ENCODE measurements at places on chromosomes 2 and 18.

DNA sequence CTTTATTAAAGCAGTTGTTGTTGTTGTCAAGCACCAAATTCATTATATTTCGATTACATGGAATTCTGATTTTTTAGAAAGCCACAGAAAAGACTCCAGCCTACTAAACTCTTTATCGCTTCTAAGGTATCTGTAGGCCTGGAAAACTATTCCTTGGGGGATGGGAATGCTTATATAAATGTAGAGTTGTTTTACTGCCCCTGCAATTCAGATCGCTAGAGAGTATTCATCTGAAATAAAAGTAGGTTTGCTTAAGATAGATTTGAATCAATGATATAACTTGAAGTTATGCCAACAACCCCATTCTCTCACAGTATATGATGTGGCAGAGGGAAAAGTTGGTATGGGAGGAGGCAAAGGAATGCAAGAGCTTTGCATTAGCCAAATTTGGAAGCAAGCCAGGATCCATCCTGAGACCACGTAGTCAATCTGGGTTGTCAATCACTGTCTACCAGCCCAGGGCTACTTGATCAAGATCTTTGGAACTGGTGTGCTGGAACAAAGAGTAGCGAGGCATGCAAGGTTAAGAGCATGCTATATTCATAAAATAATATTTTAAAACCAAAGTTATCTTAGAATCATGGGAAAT is 95.9 kb downstream of the LYPD6B start:
- DNase-seq = no peak

DNA sequence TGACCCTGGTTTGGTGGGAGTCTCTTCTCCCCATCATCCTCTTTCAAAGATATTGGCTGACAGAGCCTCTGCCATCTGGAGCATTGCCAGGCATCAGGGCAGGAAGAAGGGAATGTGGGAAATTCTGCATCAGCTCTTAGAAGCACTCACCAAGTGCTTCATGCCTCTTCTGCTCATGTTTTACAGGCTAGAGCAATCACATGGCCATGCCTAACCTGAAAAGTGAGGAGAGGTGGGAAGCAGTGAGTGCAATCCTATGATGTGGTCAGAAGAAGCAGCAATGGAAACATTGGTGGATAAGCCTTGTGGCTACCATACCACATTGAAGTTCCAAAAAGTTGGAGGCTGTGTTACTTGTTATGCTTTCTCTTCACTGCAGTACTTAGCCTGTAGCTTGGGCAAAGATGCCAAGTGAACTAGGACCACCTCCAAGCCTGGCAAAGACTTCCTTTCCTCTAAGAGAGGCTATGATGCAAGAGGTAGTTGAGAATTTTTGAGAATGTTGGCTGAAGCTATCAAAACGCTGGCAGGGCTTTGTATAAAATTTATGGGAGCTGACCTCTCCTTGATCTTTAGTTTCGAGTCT is 64.1 kb downstream of the BCL2L11 start:
- DNase-seq = no peak

- no peak for DNase-seq
These were observed 179.7 kb upstream of the SH3BP4 start for GRCh38 chr2:234771980-234772732.

DNA sequence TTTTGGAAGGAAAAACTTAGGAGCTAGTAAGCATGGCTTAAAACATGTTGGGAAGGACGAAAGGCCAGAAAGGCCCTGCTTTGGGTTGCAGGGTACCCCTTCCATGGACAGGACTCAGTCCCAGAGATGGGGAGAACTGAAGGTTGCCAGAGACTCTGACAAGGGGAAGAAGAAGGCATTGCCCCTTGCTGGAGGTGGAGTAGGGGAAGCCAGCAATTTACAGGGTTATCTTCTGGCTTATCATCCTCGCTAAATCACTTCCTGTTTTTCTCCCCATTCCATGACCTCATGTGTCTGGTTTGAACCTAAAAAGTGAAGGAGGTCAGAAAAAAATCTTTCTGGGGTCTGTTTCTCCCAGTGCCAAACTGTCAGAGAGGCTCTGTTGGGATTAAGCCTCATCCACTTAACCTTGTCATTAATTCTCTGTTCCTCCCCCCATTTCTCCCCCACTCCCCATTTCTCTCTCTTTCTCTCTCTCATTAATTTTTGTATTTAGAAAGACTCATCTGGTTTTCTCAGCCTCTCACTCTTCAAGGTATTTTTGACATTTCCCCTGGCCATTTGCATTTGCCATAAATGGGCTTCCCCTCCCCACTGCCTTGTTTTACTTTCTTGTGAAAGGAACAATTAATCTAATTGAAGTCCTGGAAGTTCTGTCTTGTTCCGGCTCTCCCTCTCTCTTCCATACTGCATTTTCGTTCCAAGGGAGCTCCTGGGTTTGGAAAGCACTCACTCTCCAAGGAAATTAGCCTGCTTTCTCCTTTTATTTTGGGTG is 17.4 kb downstream of the NRP2 start:
- DNase-seq = no peak

DNA sequence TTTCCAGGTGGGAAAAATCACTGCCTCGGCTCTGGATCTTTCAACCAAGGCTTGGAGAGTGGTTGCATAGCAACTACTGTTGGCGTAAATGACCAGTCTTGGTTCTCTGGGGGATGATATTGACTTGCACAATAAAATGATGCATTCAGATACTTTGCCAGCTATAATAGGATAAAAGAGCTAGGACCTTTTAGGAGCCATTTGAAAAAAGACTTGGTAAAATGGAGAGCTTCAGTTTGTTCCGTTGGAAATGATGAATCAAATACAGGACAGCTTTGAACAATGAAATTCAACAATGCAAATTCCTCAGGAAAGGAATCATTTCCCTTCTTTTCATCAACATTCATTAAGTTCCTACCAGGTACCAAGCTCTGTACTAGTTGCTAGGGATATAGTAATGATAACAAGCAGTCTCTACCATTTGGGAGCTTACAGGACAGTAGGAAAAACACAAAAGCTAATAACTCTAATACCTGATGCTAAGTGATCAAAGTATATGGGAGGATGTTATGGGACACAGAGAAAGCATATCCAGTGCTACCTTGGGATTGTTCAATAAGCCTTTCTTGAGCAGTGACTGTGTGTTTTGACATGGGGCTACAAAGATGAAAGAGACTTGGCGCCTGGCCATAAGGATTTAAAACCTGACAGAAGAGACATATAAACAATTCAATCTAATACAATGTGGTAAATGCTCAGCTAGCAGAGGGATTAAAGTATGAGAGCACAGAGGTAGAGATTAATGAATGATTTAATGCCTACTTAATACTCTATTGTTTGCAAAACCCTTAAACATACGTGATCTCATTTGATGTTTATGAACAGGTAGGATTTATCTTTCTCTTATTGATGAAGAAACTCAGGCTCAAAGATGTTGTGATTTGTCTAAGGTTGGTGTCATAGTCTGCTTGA is 110.7 kb downstream of the QPCT start:
- no peak for DNase-seq

DNA sequence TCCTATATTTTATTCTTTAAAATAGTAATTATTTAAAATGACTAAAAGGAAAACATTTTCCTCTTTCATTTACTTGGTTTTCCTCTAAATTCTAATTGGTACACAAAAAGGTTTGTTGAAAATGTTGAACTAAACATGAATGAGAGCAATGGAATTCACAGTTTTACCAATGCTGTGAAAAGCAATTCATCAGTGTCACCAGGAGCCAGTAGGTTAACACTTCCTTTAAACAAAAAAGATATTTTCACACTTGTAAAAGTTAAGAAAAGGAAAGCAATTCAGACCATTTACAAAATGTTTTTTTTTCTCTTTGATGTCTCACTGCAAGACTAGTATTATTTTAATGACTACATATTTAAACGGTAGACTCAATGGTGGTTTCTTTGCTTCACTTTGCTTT is 341.6 kb downstream of the RIT2 start:
- DNase-seq = no peak

DNA sequence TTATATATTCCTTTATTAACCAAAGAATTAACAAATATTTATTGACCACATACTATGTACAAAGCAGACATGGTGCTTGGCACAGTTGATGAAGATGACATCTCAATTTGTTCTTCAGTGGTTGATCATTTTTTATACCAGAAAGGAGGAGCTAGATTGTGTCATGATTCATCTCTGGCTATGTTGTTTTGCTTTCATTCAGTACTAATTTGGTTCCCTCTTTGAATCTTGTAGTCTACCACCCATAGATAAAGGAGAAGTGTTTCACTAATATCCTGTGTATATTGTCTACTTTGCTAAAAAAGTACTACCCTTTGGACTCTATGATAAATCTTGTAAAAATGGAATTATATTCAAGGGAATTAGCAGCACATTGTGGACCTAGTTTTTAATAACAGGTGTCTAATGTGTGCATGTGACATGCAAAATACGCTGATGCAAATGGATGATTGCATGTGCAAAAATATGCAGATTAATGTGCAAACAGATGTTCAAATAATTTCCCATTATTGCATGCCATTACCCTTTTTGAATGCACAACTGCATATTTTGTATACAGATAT is 313.2 kb upstream of the ZEB2 start:
- no peak for DNase-seq

DNA sequence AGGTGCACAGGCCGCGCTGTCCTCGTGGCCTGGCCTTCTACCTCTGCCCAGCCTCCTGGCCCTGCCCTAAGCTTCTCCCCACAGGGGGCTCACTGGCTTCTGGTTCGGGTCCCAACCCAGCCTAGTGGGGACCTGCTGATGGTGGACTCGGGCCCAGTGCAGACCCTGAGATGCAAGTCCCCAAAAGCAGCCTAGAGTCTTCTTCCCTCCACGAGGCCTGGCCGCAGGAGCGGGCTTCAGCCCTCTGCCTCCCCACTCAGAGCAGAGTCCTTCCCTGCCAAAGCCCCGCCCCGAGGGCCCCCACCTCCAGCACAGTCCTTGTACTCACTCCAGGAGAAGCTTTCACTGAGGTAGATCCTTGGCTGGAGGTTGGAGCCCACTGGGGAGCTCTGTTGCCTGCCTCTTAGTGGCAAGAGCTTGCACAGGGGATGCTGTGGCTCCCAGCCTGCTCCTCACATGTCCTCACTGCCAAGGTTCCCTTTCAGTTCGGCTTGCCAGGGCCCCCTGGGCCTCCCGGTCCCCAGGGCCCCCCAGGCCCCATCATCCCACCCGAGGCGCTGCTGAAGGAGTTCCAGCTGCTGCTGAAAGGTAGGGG is 3.6 kb downstream of the ERFE start:
- DNase-seq = no peak

GRCh38 chr2:232588680-232589585 is 38.4 kb downstream of the EIF4E2 start:
- no peak for DNase-seq

- DNase-seq = peak; percentile 18
These were observed 28.9 kb upstream of the IER3IP1 start for GRCh38 chr18:47204908-47205522.

DNA sequence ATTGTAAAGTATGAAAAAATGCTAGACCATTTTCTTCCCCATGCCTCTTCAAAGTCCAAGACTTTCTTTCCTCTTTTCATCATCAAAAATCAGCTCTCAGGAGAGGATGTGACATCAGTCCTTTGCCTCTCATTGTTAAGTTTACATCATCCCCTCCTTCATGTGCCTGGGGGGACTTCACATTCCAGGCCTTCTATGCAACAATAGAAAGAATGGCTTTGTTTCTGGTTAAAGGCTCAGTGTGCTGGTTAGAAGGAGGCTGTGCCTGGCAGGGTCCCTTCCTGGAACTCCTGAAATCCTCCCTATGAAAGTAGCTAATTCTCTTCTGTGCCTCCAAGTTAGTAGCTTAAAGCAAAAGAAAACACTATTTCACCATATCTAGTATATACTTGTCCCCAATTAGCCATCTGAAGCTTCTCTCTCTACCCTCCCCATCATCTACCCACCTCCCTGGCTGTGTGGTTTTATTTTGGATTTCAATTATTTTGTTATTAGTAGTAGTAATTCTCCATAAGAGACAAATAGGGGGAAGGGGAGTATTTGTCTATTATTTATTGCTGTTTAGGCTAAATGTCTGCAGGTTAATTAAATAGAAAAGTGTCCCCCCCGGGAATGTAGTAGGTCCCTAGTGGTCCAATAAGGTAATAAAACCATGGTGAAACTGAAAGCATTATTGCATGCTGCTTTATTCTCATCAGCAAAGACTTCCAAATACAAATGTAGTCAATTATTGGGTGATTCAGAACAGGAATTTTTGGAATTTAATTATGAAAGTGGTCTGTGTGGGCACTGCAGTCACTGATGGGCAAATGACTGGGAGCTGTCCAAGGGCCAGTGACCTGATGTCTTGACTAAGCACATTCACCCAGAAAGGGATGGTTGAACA is 69.0 kb downstream of the CPO start:
- no peak for DNase-seq

GRCh38 chr2:75497256-75497655 is 63.5 kb downstream of the EVA1A start:
- DNase-seq = no peak

GRCh38 chr2:45857867-45858520 is 206.5 kb downstream of the PRKCE start:
- DNase-seq = no peak
